ENCODE measurements at places on chromosomes 6 and 20.

DNA sequence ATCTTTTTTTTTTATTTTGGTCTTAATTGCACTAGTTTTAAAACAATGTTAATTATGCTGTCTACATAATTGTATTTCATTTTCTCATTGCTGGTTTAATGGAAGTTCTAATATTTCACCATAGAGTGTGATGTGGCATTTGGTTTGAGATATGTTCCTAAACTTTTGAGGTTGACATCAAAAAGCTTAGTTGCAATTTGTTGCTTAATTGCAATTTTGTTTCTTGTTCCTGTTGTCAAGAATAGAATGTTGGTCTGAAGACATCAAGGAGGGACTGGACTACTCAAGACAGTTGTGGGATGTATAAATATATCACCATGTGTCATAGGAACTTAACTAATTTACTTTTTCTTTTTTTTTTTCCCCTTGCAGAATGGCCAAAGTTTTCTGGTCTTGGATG lies 12.5 kb downstream of the HSF2 start:
- no peak for DNase-seq

GRCh38 chr20:53186635-53187034 lies 214.5 kb downstream of the TSHZ2 start:
- no peak for DNase-seq

- no peak for DNase-seq
These were observed 132.0 kb upstream of the RNF24 start for GRCh38 chr20:4147319-4147718.

- no peak for DNase-seq
These were observed 19.7 kb upstream of the MROH8 start for GRCh38 chr20:37198932-37199660.

DNA sequence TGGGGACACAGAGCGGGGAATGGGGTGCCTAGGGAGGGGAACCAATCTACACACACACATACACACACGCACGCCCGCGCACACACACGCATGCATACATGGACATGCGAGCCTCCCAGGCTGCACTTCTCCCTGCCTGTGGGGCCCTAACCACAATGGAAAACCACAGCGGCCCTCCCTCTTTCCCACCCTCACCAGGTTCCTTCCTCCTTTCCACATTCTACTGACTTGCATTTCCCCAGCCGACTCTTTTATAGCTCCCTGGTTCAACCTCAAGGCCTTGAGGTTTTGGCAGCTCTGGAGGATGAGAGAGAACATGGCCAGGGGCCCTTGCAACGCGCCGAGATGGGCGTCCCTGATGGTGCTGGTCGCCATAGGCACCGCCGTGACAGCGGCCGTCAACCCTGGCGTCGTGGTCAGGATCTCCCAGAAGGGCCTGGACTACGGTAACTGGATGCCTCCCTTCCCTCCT lies at the start of gene BPI:
Gene BPI (plus strand): TSS at position 249 of the 472 bp plus-strand sequence. CDS start 68 bp downstream, at position 317.
- DNase-seq: no peak

- no peak for DNase-seq
These were observed 34.3 kb upstream of the COL9A1 start for GRCh38 chr6:70336996-70337742.

- no peak for DNase-seq
These were observed 16.1 kb upstream of the SERINC3 start for GRCh38 chr20:44537993-44538392.

DNA sequence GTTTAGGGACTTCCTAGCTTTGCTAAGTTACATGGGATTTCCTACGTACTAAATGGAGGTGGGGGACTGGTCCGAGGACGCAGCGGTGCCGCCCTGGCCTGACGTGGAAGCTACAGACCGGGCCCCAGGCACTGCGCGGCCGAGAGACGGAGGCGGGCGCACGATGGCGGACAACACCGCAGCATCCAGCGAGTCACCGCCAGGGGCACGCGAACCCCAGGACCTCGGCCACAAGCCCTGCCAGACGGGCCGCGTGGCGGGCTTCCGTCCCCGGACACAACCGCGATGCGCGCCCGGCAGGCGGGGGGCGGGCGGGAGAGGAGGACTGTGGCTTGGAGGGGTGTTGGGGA lies 1516.9 kb upstream of the DEFB115 start:
- DNase-seq: no peak

GRCh38 chr6:87710090-87710489 lies 8.1 kb upstream of the AKIRIN2 start:
- no peak for DNase-seq

DNA sequence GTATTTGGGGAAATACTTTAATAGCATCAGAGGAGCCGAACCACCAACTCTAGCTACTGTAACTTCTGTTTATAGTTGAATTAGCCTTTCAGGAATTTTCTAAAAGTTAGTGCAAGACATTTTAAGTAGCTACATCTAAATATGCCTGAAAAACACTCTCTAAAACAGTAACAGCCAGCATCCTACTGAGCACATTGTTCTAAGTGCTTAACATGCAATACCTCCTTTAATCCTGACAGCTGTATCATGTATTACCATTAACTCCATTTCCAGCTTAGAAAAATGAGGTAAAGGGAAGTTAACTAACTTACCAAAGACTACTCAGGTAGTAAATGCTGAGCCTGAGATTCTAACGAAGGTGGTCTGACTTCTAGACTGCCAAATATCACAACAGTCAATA lies 120.7 kb downstream of the DST start:
- DNase-seq: no peak

- DNase-seq: no peak
These were observed 97.0 kb downstream of the KCNB1 start for GRCh38 chr20:49385465-49385864.

- DNase-seq: no peak
These were observed 124.1 kb upstream of the DST start for GRCh38 chr6:56766806-56767178.

DNA sequence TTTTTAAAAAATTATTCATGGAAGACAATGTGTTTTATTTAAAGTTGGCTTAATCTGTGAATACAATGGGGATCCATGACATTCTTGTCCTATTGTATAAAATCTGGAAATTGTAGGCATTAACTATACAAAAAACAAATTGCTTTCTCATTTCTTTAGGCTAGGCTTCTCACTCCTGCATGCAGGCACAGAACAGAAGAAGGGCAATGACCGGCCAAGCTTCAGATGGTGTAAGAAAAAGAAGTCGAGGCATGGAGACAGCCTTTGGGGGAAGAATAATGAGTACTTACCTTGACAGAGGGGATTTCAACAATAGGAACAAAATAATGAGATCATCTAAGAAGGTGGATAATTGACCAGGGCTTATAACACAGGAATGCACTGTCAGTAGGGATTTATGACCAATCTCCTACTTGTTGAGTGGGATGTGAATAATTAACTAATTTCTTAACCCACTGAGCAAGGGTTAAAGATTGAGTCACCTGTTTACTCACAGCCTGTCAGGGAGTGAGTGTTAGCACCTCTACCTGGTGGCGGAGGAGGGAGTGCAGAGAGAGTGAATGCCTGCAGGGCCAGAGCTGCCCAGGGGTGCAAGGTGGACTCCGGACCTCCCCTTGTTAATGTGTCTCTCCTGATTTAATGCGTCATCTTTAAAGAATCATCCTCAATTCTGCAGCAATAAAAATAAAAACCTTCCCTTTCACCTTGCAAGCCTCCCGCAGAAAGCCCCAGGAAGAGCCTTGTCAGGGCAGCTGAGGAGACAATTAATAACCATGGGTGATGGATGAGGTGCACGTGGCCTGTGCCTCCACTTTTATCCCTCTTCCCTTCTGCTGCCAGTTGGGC lies 3.9 kb downstream of the SLC22A2 start:
- no peak for DNase-seq

GRCh38 chr6:126718600-126719327 lies 378.8 kb downstream of the CENPW start:
- no peak for DNase-seq

- no peak for DNase-seq
These were observed at the start of gene BPIFB2 for GRCh38 chr20:33007376-33008335. BPIFB2 (plus strand) TSS chr20:33007704; CDS start chr20:33008575, 871 bp downstream.

DNA sequence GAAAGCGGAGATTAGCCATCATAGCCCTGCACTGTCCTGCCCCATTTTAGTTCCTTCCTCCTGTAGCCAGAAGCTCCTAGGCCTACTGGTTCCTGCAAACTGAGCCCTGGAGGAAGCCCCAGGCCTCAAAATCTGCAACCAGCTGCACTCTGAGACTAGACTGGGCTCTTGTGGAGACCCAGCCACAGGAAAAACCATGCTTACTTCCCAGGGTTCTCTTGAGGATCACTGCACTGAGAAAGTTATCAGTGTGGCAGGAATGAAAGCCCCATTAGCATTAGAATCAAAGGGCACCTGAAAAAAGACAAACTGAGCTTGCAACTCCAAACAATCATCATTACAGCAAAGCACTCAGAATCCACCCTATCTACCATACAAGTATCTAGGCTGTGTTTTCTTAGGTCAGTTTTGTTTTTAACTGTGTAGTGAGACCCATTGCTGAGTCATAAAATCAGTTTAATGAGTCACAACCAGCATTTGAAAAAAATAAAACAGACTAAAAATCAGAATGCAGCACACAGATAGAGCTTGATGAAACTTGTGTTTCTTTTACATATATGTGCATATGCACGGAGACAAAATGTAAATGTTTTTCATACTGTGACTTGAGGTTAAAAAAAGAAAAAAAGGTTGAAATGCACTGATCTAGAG lies 91.0 kb downstream of the UNC5CL start:
- no peak for DNase-seq

DNA sequence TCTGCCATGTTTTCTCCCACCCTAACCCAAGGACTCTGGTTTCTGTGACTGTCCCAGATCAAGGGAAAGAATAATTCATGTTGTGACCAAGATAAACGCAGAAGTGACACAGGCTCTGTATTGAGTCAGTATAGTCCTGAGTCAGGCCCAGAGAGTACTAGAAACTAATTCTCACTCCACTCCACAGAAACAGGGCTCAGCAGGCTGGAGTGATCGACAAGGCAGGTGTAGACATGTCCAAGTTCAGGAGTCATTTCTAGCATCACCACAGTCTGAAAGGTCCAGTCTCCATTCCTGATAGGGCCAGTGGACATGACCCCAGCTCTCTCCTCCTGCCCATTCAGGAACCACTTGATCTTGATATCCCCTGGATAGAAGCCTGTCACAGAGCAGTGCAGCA lies 2.7 kb downstream of the HLA-DOB start:
- DNase-seq: no peak

GRCh38 chr6:111481836-111482187 lies 1.2 kb downstream of the REV3L start:
- no peak for DNase-seq

GRCh38 chr6:17914651-17915050 lies 72.8 kb downstream of the KIF13A start:
- no peak for DNase-seq

DNA sequence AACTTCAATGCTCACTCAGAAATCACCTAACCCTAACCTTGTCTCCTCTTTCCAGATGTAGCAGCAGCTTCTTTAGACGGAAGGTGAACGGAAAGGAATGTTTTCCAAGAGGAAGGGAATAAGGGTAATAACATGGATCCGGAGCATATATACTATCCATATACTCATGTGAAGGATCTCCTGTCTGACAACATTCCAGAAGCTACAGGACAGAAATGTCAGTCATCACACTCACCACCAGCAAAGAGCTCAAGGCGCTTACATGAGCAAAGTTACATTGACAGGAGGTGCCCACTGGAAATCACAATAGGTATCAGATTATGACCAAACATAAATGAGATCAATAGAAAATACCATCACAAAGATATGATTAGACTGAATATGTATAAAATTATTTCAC lies 122.1 kb upstream of the CCDC28A start:
- DNase-seq: no peak

DNA sequence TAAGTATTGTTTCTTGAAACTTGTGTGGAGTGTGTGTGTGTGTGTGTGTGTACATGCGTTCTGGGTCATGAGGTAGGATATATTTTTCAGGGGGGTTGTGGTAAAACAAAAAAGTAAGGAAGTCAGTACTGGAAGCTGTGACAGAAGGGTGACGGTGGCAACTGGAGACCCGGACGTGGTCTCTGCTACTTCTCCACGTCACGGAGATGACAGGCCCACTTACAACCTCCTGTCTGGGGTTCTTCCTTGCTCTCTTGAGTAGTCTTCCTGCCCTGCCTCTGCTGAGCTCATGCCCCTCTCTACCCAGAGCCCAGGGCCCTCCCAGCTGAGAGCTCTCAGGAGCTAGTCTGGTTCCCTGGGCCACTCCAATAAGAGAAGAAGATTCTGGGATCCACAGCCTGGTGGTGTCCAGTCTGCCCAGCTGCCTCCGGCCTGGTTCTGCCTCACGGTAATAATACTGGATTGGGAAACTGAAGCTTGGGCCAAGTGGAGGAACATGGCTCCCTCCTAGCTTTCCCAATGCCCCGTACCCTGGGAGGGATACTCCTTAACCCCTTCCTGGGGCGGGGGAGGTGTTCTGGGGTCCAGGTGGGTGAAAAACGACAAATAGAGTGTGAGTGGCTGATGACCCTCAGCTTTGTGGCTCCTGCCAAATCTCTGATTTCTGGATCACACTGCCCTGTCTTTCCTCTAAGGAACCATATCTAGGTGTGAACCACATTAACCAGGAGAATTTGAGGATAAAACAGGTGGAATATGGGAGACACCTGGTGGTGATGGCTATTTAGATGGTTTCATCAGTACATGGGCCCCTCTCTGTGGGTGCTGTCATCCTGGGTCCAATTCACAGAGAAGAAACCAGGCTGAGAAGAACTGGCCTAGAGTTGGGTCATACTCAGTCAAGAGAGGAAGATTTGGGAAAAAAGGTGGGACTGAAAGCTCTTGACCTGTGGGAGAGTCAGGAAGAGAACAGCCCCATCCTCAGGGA lies 27.2 kb downstream of the VEGFA start:
- DNase-seq: no peak

DNA sequence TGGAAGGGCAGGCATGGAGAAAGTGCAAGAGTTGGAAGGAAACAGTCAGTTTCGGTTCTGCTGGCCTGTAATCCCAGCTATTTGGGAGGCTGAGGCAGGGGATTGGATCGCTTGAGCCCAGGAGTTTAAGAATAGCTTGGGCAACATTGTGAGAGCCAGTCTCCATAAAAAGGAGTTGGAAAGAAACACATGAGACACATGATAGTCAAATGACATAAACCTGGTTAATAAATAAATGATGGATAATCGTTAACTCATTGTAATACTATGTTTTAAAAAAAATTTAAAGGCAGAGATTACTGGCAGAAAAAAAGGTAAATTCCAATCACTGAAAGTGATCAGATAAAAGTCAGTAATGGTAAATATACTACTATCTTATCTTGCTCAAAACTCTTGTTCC lies 37.2 kb upstream of the PHACTR1 start:
- no peak for DNase-seq

DNA sequence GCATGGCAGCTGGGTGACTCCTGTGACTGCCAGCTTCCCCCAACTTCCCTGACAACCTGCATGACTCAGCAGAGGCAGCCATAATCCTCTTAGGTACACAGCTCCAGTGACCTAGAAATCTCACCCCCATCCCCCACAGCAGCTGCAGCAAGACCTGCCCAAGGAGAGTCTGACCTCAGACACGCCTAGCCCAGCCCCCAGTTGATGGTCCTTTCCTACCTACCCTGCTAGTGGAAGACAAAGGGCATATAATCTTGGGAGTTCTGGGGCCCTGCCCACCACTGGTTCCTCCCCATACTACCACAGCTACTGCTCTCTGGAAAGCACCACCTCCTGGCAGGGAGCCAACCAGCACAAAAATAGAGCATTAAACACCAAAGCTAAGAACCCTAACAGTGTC lies 90.2 kb downstream of the F13A1 start:
- no peak for DNase-seq

GRCh38 chr20:20363434-20363798 lies 4.5 kb upstream of the INSM1 start:
- DNase-seq: no peak
